ENCODE measurements at places on chromosomes 4 and X.

GRCh38 chr4:126242679-126243390 is 928.1 kb downstream of the FAT4 start:
- DNase-seq, result no peak

GRCh38 chr4:6076391-6076790 is 58.2 kb upstream of the C4orf50 start:
- no peak for DNase-seq

GRCh38 chr4:141020801-141021261 is 112.4 kb downstream of the RNF150 start:
- DNase-seq, result no peak

DNA sequence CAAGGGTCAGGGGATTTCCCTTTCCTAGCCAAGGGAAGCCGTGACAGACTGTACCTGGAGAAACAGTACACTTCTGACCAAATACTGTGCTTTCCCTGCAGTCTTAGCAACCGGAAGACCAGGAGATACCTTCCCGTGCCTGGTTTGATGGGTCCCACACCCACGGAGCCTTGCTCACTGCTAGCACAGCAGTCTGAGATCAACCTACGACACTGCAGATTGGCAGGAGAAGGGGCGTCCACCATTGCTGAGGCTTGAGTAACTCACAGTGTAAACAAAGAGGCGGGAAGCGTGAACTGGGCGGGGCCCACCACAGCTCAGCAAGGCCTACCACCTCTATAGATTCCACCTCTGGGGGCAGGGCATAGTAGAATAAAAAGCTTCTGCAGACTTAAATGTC is 48.7 kb upstream of the SRD5A3 start:
- DNase-seq, result no peak

GRCh38 chrX:133677123-133678063 is 262.1 kb upstream of the GPC4 start:
- no peak for DNase-seq

DNA sequence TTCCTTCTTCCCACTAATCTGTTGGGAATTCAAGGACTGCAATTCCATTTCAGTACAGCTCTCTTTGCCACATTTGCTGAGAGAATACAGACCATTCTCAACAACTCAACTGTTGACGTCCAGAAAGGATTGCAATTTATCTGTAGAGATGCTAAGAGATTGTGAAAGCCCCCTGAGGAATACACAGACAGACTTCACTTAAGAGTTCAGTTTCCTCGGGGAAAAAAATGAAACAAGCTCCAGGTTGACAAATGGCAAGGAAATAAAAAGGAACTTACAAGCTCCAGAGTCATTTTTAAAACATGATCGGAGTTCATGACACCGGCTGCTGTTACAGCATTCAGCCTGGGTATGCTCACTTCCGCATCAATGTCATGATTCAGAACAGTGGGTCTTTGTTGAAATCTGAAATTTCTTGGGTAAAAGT is 13.8 kb downstream of the TLR10 start:
- no peak for DNase-seq

DNA sequence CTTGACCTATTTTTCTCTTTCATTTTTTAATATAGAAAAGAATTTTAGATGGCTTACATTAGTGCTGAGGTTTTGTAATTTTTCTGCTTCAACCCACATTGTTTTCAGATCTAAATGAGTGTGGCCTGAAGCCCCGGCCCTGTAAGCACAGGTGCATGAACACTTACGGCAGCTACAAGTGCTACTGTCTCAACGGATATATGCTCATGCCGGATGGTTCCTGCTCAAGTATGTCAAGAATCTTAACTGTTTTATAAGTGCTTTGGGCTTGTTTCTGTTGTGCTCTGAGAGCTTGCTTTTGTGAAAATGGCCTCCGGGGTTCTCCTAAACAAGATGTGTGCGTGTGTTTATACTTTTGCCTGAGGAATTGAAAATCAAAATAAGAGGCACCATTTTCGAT is 41.6 kb downstream of the NPNT start:
- no peak for DNase-seq

- no peak for DNase-seq
These were observed at the start of gene HSPA4L for GRCh38 chr4:127782275-127783025. Gene HSPA4L (plus strand): TSS chr4:127782322. CDS start chr4:127782551, 229 bp downstream.

- peak; percentile 9 for DNase-seq
These were observed 20.5 kb upstream of the OPN1LW start for GRCh38 chrX:154123241-154124219.

GRCh38 chrX:84469226-84469625 is 33.0 kb downstream of the HDX start:
- peak; percentile 37 for DNase-seq

DNA sequence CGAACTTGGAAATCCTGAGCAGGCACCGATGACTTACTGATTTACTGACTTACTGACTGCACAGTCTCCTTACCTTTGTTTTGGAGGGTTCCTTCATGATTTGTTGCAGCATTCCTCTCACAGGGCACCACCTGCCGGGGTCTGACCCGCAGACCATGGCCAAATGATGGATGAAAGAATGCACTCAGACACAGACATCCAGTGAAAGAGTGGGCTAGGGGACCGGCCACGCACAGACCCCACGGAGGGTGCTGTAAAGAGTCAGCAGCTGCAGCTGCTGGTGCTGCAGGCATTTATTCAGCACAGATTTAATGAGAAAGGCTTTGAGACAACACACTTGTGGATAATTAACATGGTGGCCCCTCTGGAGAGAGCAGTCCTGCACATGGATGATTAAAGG is 3.4 kb downstream of the MAGEB5 start:
- no peak for DNase-seq

DNA sequence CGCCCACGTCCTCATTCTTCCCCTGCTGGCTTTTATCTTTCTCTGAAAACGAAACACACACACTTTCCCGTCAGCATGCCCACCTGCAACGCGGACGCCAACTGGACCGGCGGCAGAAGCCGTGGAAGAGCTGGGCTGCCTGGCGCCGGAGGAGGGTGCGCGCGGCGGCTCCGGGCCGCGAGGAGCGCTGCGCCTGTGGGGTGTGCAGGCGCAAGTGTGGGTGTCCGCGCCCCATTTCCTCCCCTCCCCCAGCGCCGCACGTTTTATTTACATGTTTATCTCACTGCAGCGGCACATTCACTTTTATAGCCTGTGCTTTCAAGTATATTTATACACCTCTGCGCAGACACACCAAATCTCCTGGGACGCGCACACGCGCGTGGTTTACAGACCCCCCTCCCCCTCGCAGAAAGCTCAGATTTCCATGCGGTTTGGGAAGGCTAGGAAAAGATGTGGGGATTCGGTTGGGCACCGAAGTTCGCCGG is 1.5 kb downstream of the PITX2 start:
- no peak for DNase-seq

GRCh38 chrX:71638409-71638808 is 20.1 kb upstream of the CXCR3 start:
- DNase-seq, result no peak

- DNase-seq, result no peak
These were observed 30.7 kb downstream of the PNMA6E start for GRCh38 chrX:153370293-153371055.

GRCh38 chrX:141278306-141278705 is 36.0 kb upstream of the SPANXC start:
- no peak for DNase-seq

DNA sequence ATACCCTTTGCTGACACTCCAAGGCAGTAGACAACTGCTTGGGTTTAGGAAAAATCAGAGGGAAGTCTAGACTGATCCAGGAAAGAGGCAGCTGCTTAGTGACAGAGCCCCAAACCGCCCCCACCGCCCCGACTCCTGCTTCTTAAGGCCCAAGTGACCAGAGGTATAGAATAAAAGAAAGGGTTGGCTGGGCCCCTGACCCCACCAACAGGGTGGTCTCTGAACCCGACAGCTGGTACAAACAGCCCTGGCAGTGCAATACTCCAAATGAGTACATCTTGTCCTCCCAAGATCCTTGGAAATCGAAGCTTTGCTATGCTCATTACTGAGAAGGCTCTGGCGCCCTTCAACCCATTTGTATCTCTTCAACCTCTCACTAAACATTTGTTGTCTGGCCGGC is 78.1 kb upstream of the PLAC1 start:
- no peak for DNase-seq

DNA sequence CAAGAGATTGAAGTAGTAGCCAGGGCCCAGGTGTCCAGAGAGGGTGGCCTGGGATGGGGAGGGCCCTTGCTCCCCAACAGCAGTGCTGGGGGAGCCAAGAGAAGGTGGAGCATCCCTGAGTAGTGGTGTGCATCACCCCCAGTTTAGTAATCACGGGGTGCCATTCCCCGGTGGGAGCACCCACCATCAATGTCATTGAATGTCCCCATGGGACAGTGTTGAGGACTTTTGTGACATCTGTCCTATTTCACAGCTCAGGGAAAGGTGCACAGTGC is 4.4 kb upstream of the CPZ start:
- no peak for DNase-seq

GRCh38 chrX:135543172-135543571 is 22.7 kb downstream of the INTS6L start:
- no peak for DNase-seq

DNA sequence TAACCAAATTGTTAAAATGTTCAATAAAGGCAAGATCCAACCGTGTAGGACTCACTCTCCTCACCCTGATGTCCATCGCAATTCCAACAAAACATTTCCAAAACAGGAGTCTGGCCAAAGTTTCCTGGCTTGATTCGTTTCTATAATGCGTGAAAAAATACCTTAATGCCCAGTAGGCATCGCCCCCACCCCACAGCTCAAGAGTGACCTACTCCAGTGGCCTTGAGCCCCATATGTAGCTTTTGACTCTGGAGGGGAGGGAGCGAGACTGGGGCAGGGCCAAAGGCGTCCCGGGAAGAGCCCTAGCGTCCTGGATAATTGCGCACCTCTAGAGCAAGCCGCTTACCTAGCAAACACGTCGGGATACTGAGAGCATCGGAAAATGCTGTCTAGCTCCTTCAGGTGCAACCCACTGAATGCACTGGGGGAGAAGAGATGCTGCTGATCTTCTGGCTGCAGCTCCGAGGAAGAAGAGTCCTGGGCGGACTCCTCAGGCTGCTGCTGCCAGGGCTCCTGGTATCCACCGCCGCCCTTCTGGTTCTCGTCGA is 55.6 kb upstream of the NKAP start:
- no peak for DNase-seq

- DNase-seq, result no peak
These were observed 201.0 kb downstream of the CAMK2D start for GRCh38 chr4:113560579-113560978.

- no peak for DNase-seq
These were observed 487.7 kb downstream of the TECRL start for GRCh38 chr4:63921561-63921960.

DNA sequence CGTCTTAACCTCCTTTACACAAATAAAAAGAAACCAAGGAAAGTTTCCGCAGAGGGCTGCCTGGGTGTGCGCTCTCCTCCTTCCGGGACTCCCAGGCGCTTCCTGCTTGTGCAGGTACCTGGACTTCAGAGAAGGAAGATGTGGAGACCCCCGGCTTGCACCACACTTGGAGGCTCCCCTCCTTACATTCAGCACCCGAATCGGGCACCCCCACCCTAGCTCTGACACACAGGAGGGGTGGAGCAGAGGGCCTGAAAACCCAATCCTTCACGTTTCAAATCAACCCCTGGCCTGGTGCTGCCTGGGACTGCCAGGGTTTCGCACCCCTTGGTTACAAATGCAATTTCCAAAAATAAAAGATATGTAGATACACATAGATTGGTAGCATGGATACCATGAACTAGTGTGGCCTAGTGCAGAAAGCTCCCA is 3.1 kb downstream of the NKX3-2 start:
- no peak for DNase-seq

GRCh38 chr4:82248903-82249632 is 124.7 kb downstream of the HNRNPD start:
- DNase-seq, result no peak

DNA sequence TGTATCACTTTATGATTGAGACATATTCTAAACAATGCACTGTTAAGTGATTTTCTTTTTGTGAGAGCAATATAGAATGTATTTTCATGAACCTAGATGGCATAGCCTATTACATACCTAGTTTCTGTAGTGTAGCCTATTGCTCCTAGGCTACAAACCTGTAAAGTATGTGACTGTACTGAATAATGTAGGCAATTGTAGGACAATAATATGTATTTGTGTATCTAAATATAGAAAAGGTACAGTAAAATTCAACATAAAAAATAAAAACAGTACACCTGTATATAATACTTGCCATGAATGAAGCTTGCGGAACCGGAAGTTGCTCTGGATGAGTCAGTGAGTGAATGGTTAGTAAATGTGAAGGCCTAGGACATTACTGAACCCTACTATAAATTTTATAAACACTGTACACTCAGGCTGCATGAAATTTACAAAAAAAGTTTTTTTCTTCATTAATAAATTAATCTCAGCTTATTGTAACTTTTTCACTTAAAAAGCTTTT is 106.7 kb downstream of the VSIG4 start:
- no peak for DNase-seq

- DNase-seq, result no peak
These were observed 3.7 kb upstream of the SETD7 start for GRCh38 chr4:139559687-139560086.
